ENCODE measurements at places on chromosomes 4 and X.

DNA sequence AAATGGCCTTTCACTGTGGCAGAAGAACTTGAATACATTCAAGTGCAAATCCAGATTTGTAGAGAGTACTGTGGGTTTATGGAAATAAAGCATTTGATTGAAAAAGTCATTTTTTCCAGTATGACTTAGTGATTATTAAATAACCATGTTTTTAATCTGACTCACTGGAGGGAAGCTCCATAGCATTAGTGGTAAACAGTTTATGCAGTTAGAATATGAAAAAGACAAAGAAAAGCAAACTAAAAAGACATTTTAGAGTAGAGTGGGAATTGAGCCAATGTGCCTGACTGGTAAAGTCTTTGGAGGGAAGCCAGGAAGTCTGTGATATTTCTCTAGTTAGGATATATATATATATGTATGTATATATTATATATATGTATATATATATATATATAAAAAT, 53.4 kb downstream of the FAT4 start:
- peak; percentile 71 for DNase-seq

DNA sequence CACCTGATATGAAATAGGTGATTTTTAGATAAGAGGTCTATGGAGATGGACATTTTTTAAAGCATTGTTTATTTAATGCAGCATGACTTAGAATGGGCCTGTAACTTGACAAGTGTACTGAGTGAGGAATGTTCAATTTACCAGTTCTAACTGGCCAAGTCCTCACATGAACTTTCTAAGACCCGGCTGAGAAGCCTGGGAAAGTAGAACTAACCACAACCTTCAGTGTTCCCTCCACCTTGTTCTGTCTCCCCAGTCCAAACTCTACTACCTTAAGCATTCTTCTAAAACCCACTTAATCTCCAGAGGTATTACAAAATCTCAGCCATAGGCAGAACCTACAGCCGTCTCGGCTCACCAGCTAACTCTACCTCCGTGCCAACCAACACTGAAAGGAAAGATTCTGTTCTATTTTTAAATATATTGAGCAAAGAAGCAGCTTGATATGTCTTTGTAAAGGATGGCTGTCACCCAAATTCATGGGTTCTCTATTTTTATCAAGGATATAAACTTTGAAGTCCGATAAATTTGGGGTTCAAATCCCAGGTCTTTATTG, 6.8 kb downstream of the PPARGC1A start:
- DNase-seq, result no peak

DNA sequence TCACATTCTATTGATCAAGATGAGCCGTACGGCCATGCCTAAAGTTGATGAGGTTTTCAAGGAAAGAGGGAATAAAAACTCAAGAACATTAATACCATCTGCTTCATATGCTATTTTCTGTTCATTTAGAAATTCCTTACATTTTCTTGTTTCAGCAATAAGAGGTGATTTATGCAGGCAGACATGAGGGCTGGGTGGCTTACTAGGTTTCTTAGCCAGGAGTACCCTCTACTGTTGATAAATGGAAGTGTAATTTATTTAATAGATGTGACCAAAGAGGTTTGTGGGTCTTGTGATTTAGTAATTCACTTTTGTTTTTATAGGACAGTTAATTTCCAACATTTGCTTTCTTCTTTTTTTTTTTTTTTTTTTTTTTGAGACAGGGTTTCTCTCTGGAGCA, 6.4 kb upstream of the SMIM9 start:
- DNase-seq, result peak; percentile 79

DNA sequence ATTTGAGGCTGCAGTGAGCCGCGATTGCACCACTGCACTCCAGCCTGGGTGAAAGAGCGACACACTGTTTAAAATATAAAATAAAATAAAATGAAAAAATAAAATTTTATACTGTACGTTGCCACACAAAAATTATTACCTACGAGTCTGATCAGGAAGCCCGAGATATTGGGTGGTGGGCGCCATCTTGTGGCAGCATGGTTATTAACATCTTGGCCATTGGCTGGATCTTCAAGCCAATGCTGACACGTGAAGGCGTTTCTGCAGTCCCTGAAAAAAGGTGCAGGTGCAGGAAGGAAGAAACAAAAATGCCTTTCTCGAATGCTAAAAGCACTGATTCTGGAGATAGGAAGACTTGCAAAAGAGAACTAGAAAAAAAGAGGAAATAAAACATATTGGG, 4.9 kb upstream of the TLR8 start:
- DNase-seq, result peak; percentile 62

DNA sequence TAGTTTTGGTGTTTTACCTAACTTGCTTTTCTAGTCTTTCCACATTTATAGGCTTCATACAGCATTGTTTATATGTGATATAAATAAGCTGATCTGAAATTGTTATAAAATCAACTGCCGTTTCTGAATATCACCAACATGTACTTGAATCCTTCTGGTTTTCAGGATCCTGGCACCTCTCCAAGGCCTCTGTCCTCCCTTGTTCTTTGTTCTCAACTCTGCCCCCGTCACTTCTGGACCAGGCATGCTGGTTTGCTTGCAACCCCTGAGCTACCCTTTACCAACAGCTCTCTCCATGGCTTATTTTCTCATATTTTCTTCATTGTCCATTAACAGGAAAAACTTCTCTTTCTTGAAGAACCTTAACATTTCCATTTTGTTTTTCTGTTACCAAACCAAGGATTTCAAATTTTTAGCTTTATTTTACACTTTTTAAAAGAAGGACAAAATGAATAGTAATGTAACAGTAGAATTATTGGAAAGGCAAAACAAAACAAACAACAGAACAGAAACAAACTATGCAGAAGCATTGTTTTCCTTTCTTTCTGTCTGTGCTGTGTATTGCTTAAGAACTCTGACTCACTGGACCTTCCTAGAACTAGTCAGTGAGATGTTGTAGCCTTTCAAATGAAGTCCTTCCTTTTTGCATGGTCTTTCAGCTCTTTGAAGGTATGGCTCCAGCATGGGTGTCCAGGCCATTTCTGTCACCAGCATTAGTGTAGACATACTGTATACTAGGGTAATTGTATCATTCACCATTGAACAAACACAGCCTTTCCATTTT, 44.8 kb downstream of the BANK1 start:
- DNase-seq, result peak; percentile 91

DNA sequence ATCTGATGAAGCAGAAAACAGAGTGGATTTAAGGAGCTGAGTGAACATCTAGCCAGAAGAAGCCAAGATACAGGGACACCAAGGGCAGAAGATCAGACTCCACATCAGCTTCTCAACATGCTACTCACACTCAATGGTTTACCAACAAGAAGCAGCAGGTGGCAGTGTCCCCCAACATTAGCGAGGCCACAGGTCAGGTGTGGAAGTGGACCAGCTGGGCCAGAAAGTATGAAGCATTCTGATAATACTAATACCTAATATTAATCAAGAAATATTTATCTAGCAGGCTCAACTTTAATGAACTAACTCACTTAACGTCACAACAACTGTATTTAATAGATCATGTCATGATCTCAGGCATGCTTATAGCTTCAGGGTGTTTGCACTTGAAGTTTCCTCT, 73.4 kb upstream of the TTC29 start:
- peak; percentile 79 for DNase-seq

- peak; percentile 71 for DNase-seq
Measured at GRCh38 chr4:37389967-37390580, 145.5 kb downstream of the NWD2 start.

GRCh38 chr4:77859256-77859655, 3.4 kb upstream of the MRPL1 start:
- DNase-seq, result no peak

- no peak for DNase-seq
Measured at GRCh38 chrX:50718776-50719175, 95.2 kb downstream of the SHROOM4 start.

DNA sequence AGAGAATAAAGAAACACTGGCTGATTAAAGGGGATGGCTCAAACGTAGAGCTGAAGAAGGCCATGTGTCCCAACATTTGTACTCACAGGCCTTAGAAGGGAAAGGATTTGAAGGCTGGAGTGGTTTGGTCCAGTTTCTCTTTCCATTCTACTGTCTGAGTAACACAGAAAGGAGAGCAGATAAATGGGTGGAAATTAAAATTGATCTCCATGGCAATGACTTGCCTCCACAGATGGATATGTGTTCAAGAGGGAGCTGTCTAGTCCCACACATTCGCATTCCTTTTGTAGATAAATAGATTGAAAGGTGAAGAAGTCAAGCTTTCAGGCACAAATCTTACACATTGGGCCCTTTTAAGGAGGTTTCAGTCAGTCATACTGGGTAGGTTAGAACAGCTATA, 74.6 kb downstream of the DOCK11 start:
- DNase-seq, result no peak

DNA sequence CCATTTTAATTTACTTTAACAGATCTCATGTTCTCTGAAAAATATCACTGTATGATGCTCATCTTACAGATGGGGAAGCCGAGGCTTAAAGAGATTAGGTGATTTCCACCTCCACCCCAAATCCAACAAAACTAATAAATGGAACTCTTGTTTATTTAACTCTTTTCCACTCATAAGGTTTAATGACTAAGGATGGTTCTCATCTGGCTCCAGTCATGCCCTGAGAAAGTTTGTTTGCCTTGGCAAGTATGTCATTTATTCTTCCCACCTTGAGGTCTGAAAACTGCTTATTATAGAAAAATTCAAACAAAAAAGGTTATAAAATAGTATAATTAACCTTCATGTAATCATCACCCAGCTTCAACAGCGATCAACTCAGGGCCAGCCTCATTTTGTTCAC, 56.3 kb downstream of the PPEF2 start:
- no peak for DNase-seq

DNA sequence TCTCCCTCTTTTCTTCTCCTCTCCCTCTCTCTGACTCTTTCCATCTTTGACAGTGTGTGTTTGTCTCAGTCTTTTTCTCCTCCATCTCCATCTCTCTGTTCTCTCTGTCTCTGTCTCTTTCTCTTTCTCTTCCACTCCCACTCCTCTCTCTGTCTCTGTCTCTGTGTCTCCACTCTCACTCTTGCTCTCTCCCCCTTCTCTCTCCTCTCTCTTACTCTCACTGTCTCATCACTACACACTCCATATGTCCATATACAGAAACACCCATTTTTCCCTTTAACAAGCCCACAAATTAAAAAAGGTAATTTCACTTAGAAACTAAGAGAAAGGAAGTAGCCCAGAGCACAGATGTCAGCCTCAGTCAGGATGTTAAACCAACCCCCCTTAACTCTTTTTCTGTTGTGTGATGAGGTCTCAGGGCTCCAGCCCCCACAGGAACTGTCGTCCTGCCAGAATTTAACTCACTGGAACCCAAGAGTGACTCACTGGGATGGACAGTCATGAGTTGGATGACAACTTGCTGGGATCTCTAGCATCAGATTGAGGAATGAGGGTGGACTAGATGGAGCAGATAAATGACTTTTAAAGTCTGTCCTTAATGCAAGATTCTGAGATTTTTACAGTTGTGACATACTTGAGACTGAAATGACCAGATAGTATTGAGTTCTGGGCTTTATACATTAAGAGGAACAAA, 27.5 kb downstream of the OTUD6A start:
- DNase-seq, result peak; percentile 28

GRCh38 chr4:124282301-124282898, 430.1 kb downstream of the ANKRD50 start:
- DNase-seq, result no peak

DNA sequence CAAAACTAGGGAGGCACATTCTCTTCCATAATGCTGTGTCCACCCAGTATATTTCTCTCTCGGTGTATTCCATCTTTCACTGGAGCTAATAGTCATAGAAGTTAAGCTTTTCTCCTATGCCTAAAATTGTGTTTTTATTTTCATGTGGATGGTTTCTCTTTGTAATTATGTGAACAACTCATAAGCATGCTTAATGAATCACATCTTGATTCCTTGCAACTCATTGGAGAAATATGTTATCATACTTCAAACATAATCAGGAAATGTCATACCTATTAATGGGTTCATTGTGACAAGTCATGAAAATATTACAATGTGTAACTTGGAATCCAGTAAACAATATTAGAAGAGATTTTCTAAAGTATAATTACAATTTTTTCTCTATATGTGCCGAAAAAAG, 186.3 kb downstream of the SLC7A11 start:
- DNase-seq, result no peak

- DNase-seq, result no peak
Measured at GRCh38 chr4:189409158-189409557, 531.5 kb upstream of the FRG1 start.

DNA sequence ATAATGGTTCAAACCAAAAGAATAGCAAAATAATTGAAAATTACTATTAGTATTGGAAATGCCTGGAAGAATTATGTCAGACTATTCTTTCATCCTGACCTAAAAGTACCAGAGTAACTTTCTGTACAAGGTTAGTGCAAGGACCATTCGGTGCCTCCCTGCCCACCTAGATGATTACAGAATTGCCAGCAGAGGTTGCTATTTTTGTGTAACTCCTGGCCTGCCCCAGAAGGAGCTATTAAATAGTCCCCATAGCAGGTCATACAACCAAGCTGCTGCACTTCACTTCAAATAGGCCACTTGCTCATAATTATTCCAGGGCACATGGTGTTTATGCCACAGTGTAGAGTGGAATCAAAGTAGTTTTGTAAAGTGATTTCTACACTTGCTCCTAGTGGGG, 831.1 kb upstream of the PABPC4L start:
- no peak for DNase-seq
